CD8-positive, alpha-beta T cell (primary cell): ENCODE measurements at places on chromosomes 1 and 21. TPM values are rescaled to one million over a fixed set of nuclear protein-coding genes. Genes with fewer than 3 reads are reported as not detected.

COL8A2 gene
- total RNA-seq = not detected

- no peak for DNase-seq
These were observed 262.0 kb downstream of the NUF2 start for GRCh38 chr1:163583661-163584181.

GRCh38 chr1:92298213-92298572, 594 bp downstream of the GLMN start:
- DNase-seq = no peak

RSPH1 gene
- not detected for total RNA-seq

DNA sequence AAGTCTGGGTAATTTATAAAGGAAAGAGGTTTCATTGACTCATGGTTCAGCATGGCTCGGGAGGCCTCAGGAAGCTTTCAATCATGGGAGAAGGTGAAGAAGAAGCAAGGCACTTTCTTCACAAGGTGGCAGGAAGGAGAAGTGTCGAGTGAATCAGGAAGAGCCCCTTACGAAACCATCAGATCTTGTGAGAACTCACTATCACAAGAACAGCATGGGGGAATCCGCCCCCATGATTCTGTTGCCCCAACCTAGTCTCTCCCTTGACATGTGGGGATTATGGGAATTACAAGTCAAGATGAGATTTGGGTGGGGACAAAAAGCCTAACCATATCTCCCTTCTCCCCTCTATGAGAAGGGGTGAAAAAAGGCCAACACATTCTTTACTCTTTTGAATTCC, 11.2 kb upstream of the IVNS1ABP start:
- DNase-seq = no peak

SIM2 gene
- total RNA-seq = not detected

DNA sequence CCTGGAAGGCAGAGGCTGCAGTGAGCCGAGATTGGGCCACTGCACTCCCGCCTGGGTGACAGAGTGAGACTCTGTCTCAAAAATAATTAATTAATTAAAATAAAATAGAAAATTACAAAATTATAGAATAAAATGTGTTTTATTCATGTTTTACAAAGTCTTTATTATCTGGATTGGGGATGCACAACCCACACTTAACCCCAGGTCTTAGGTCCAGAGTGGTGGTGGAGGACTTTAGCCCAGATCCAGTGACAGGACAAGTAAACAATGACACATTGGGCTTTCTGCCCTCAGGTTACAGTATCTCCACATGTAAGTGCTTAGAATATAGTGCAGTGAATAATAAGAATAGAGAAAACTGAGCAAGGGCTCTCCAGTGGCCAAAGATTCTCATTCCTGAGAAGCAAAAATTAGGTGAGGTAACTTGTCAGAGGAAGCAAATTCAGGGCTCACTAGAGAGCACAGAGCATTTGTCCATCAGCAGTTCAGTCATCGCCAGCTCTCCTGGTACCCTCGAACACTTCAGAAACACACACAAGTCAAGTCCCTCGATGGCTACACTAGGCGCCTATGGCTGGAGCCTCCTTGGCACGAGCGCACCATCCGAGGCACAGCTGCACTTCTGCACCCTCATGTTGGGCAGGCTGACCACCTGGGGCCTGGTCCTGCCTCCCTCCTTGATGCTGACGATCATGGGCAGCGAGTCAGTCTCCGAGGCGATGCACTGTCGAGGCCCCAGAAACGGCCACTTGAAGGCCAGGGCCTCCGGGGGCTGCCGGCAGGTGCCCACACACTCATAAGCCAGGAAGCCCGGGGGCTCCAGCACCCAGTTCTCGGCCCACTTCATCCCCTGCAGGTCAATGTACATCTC, 2.6 kb downstream of the LEFTY1 start:
- DNase-seq = no peak

HRNR gene
- total RNA-seq = not detected

DNA sequence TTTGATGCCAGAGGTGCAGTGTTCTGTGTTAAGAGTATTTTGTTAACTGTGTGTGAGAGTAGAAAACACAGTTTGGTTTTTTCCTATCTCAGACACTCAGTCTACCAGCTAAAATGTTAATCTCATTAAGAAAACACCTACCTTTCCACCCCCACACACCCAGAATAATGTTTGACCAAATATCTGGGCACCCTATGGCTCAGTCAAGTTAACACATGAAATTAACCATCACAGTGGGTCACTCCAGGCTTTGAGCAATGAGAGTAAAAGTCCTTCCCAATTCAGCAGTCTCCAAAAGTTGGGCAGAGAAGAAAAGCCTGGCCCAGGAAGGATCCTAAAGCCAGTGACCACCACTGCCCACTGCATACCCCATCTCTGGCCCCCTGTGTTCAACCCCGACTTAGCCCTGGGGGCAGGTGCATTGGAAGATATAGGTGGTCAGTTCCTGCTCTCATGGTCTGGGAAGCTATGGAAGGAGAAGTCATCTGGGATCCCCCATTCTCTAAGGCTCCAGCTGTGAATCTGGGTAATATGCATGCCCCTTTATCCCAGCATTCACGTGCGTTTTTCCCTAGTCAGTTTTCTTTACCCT, 50.2 kb upstream of the CSF3R start:
- no peak for DNase-seq
